Diencephalon (tissue), 1 donor: ENCODE measurements at places on chromosomes 6 and 20. TPM values are rescaled to one million over a fixed set of nuclear protein-coding genes. Genes with fewer than 3 reads are reported as not detected.

Gene PRSS35
- 3.7 TPM for total RNA-seq

Gene GPR63
- 14.3 TPM for total RNA-seq

Gene COL10A1
- total RNA-seq, result not detected

Gene CENPW
- total RNA-seq, result 4.2 TPM

Gene SCAF8
- 92.0 TPM for total RNA-seq

Gene EGFL8
- 7.8 TPM for total RNA-seq

Gene C6orf118
- total RNA-seq, result 23.5 TPM

Gene VNN1
- not detected for total RNA-seq

Gene MAP7
- 6.9 TPM for total RNA-seq

Gene OPRM1
- 56.7 TPM for total RNA-seq

Gene HLA-DQB1
- 4.4 TPM for total RNA-seq

Gene NEURL2
- 4.6 TPM for total RNA-seq

Gene UBE3D
- 27.2 TPM for total RNA-seq

Gene PLN
- total RNA-seq, result 0.46 TPM

Gene IMPG1
- total RNA-seq, result not detected

Gene CAP2
- 21.2 TPM for total RNA-seq

Gene PRICKLE4
- 0.46 TPM for total RNA-seq

Gene PSORS1C1
- total RNA-seq, result not detected

Gene MYLK4
- 1.2 TPM for total RNA-seq

Gene NNAT
- total RNA-seq, result 576 TPM

Gene CLPSL2
- total RNA-seq, result not detected

Gene CD24
- 640 TPM for total RNA-seq
